ENCODE measurements at places on chromosomes 5 and 9.
A peak's percentile ranks its signal among the peaks of the same experiment; 100 is the strongest.

GRCh38 chr9:122393284-122393983 lies 22.6 kb downstream of the PTGS1 start:
- no peak for DNase-seq

DNA sequence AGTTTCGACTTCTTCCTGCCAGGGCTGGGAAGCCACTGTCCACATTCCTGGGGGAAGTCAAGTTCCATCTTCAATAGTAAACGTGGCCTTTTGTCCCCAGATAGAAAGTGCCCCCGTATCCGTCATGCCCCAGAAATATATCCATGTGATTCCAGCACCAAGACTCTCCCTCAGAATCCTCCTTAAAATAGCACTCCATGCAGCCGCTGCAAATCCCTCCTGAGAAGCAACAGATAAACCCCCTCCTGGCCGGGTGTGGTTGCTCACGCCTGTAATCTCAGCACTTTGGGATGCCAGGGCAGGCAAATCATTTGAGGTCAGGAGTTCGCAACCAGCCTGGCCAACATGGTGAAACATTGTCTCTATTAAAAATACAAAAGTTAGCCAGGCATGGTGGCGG lies 126.1 kb downstream of the OLFM1 start:
- peak; percentile 76 for DNase-seq

DNA sequence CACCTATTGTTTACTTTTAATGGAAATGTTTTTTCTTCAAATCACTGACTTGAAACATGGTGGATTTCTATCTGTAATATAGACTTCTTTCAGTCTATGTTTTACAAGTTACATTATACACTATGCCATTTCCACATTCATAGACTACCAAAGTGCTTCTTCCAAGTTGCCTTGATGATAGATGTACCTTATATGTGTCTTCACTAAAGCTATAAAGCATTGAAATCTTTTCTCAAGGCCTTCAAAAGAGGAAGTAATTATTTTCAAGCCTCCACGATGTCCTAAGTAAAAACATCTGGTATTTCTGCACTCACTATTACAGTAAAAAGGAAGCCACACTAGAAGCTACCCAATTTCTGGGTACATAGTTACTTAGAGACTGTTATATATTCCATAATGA lies 113.3 kb downstream of the FGF10 start:
- no peak for DNase-seq

GRCh38 chr5:138051441-138052296 lies 18.8 kb upstream of the FAM13B start:
- DNase-seq: no peak

DNA sequence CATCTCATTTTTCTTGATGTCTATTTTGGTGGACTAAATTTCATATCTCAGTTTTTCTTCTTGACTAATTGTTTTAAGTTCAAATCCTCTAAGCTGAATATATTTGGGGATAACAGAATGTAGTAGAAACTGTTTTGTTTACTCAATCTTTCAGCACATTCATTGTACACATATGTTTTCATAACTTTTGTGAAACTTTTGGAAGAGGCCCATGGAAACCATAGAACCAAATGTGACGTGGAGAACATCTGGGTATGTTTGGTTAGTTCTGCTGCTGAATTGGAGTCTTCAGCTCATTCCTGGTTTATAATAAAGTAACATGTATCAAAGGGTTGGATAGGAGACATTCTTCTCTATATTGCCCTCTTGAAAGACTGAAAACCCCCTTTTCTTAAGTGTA lies 88.4 kb downstream of the CCDC171 start:
- DNase-seq: no peak

GRCh38 chr5:122492675-122493074 lies 180.6 kb downstream of the SNCAIP start:
- DNase-seq: no peak

DNA sequence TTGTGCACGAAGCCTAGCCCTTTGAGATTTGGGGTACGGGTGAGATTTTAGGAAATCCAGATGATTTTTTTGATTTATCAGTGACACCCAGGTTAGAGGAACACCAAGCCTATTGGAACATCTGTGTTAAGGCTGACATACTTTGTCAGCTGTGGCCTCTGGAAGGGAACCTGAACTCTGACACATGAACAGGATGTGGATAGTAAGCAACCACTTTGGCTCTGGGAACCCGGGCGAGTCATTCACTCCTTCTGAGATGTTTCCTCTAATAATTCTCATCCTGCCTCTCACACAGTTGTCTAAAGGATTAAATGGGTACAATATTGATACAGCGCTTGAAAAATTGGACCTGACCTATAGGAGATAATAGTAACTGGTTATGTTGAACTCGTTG lies 67.8 kb downstream of the FGF1 start:
- DNase-seq: no peak

DNA sequence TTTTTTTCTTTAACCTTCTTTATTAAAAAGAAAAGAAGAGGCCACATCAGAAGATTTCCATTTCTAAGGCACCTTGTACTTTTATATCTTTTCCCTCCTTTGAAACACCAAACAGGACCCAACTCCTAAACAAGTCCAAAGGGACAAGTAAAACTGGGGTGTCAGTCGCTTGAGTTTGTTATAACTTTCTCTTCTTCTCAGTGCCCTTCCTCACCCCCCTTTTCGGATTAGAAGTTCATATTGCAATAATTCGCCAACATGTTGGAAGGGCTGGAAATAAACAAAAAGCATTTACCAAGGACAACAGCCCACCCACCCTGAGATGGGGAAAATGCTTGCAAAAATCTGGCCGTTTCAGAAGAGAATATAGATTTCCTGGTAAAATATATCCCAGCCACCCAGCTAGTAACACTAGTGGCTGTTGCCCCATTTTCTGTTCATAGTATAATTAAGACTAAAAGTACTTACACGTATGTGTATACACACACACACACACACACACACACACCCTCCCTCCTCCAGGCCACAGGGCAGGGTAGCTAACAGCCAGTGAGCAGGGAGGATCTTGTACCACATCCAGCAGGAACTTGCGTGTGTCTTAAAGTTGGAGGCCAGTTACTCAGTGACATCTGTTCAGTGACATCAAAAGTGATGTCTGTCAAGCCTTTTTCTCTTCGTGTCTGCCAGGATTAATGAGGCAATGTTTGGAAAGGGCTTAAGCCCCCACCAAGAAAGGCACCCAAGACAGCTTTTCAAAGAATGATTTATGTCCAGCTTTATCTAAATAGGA lies 149.1 kb upstream of the KLF4 start:
- DNase-seq: no peak

DNA sequence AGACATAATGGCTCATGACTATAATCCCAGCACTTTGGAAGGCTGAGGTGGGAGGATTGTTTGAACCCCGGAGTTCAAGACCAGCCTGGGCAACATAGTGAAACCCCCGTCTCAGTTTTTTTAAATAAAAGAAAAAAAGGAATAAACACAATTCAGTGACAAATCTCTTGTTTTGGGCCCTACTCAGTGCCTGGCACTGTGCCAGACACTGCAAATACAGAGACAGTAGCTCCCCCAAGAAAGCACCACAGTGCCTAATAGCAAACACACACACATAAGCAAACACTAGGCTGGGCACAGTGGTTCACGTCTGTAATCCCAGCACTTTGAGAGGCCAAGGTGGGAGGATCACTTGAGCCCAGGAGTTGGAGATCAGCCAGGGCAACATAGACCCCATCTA lies 49.7 kb upstream of the GRHPR start:
- DNase-seq: no peak

GRCh38 chr9:22529426-22530199 lies 83.0 kb downstream of the DMRTA1 start:
- no peak for DNase-seq

DNA sequence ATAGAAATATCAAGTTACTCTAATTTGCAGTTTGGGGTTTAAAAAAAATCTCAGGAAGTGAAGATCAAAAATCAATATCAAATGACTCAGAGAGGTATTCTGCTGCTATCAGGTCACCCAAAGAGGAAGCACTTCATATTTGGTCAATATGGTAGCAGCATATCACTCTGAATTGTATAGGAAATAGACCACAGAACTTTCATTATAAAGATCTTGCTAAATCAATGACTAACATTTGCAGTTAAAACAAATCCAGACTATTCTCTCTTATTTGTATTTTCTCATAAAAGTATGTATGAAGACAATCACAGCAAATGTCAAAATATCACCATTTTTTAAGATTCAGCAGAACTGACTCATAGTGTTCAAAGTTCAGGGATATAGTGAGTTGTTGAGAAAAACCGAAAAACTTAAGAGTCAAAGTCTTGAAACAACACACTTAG lies 105.8 kb upstream of the PCSK1 start:
- DNase-seq: no peak

- no peak for DNase-seq
These were observed 145.2 kb downstream of the EDIL3 start for GRCh38 chr5:84239494-84239893.

- no peak for DNase-seq
These were observed 108.7 kb downstream of the JAKMIP2 start for GRCh38 chr5:147673791-147674190.

- no peak for DNase-seq
These were observed 87.9 kb downstream of the SEMA4D start for GRCh38 chr9:89410022-89410421.

DNA sequence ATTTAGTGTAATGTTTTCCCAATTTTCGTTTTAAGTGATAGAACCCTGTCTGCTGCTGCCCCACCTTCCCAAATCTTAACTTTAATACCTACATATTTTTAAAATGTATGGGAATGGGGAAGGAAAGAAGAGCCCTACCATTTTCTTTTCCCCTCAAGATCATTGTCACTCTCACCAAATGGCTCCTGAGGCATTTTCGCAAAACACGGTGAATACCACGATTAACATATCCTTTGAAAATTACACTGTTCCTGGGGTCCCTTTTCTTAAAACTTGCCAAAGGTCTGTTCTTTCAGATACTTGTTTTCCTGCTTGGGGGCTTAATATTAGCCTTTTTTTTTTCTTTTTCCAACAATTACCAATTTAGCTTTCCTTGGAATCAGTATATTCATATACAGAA lies 36.1 kb downstream of the CERT1 start:
- no peak for DNase-seq

- DNase-seq: no peak
These were observed 9.7 kb downstream of the LECT2 start for GRCh38 chr5:135944967-135945560.

GRCh38 chr5:19241690-19242089 lies 746.3 kb downstream of the CDH18 start:
- no peak for DNase-seq

- DNase-seq: no peak
These were observed 4.1 kb downstream of the FIBCD1 start for GRCh38 chr9:130934702-130935647.

DNA sequence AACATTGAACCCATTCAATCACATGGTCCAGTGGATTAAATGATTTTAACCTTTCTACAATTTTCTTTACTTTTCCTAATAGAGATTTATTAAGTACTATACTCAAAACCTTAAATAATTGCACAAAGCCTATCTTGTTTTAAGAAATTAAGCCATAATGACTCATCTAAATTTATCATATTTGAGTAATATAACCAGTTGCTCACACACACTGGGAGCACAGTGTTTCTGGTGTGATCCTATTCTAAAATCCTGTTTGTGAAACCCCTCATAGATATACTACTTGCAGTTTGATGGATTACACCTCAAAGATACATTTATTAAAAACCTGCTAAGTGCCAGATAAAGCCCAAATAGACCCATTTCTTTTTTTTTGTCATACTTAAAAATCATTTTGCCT lies 668.3 kb upstream of the CDH18 start:
- no peak for DNase-seq

DNA sequence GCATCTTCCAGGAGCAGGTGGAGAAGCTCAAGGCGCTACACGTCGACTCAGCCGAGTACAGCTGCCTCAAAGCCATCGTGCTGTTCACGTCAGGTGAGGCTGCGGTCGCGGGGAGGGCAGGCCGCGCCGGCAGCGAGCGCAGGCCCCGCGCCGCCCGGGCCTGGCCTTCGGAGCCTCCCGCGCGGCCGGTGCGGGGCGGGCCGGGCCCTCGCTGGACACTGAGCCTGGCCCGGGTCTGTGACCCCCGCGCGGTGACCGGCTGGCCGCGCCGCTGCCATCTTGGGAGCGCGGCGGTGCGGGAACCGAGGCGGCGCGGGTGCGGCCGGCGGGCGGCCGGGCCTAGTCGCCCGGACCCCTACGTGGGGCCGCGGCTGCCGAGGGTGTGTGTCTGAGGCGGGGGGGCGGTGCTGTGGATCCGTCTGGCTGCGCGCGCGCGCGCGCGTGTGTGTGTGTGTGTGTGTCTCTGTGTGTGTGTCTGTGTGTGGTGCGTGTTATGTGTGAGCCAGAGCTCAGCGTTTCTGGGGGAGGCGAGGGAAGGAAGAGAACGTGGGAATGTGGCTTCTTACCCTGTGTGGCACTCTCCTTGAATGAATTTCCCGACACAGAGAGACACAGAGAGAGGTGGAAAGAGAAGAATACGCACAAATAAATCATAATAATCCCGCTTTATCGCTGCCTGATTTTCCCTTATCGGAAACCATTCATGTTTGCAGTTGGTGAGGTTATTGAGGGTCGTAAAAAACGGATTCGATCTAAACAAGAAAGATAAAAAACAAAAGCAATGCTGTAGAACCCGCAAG lies 5.5 kb downstream of the NR2F1 start:
- DNase-seq: no peak

DNA sequence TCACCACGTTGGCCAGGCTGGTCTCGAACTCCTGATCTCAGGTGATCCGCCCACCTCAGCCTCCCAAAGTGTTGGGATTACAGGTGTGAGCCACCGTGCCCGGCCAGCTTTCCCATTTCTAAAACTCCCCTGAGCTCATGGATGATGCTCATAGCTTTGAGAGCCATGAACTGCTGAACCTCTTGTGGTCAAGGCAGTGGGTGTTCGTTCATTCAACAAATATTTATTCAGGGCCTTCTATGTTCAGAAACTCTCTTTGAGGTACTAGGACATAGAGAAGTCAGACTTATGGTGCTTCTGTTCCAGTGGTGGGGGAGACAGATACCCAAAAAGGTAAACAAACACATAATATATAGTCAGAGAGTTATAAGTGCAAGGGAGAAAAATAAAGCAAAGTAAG lies 2.7 kb downstream of the BSPRY start:
- no peak for DNase-seq

DNA sequence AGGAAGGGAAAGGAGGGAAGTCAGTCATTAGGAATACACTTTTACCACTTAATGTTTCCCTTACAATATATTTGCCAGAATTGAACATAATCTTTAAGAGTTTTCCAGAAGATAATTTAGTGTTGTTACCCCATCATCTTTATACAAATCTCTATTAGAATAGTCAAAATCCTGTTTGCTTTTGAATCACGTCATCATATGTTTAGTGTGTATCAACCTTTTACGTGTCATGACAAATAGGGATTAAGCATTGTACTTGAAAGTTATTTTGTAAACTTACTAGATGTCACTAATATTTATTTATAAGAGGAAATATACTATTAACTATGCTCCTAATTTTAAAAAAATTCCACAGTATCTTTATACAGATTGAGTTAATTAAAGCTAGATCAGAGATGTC lies 1899.5 kb downstream of the MAT2B start:
- DNase-seq: no peak

DNA sequence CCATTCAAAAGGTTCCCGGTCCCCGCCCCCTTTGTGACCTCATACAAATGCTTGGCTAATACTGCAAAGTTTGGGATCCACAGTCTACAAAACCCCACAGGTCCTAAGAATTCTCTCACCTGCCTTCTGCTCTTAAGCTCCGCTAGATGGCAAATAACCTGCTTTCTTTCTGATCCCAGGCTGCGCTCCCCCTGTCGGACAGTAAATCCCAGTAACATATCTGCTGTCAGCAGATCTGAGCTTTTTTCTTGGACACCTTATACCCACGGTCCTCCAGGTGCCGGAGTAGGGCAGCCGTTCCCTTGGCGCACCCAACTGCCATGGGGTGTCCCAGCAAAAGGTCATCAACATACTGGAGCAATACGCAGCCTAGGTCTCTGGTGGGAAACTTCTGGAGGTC lies 39.0 kb upstream of the PPP1R26 start:
- no peak for DNase-seq

- no peak for DNase-seq
These were observed 27.6 kb downstream of the COL15A1 start for GRCh38 chr9:98971168-98971914.
